ENCODE measurements at places on chromosomes 3 and 15.

- peaks cover 3% of the 10 kb centered on the region for H3K27me3 ChIP-seq
- H3K4me3 ChIP-seq = no peak overlapping the region
- DNase-seq = no peak
- H3K27ac ChIP-seq = no peak overlapping the region
- no peaks in the 10 kb centered on the region for H3K4me1 ChIP-seq
These were observed 635.5 kb downstream of the TBL1XR1 start for GRCh38 chr3:176561826-176562225.

DNA sequence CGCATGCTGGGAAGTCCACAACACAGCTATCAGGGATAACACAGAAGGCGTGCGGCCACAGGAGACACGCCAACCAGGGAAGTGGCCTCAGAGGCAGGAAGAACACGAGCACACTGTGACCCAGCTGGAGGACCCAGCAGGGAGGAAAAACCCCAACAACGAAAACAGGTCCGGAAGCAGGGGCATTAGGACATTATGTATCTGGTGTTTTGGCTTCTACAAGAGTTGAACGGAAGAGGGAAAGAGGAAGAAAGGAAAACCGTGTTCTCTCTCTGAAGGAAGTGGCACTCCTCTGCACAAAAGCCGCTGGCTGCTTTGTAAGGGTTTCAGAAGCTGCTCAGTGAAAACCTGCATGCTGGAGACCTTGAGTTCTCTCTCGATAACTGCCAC, 61.8 kb downstream of the HACD2 start:
- H3K36me3 ChIP-seq = peaks cover 12% of the 10 kb centered on the region
- H3K4me3 ChIP-seq = no peak overlapping the region
- DNase-seq = no peak
- peak overlapping the region; percentile 70 for H3K27ac ChIP-seq
- H3K4me1 ChIP-seq = peaks cover 23% of the 10 kb centered on the region

DNA sequence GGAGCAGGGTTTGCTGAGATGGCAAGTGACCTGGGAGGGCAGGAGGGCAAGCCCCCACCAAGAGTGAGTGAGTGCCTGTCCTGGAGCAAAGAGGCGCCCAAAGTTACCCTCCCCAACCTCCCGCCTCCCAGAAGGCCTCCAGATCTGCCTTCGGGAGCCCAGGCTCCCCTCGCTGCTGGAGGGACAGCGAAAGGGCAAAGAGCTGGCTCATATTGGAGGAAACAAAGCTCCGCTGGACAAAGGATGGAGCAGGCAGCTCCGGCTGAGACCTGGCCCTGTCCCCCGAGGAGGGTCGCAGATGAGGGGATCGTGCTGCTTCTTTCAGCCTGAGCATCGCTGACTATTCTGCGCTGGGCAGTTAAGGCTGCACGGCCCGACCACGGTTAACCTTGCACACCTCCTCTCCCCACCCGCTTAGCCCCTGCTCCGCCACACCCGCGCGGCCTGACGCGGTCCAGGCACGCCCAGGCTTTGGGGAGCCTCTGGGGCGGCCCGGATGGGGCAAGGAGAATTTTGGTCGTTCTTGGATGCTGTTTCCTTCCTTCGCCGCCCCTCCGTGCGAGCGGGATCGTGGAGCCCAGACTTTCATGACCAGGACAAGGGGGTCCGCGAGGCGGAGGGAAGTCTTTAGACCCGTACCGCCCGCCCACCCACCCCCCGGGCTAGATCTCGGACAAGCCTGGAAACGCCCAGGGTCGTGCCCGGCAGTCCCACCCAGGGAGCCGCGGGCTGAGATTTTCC, 651 bp downstream of the PLCD1 start:
- peaks cover 79% of the 10 kb centered on the region for H3K27me3 ChIP-seq
- H3K4me3 ChIP-seq = peak overlapping the region; percentile 85
- H3K36me3 ChIP-seq = no peaks in the 10 kb centered on the region
- H3K27ac ChIP-seq = no peak overlapping the region

- H3K27me3 ChIP-seq = peaks cover 4% of the 10 kb centered on the region
- no peak overlapping the region for H3K27ac ChIP-seq
- peaks cover 5% of the 10 kb centered on the region for H3K36me3 ChIP-seq
- H3K4me1 ChIP-seq = peaks cover 39% of the 10 kb centered on the region
- no peak overlapping the region for H3K4me3 ChIP-seq
- DNase-seq = no peak
These were observed 266.7 kb upstream of the C2CD4B start for GRCh38 chr15:62431817-62432216.

DNA sequence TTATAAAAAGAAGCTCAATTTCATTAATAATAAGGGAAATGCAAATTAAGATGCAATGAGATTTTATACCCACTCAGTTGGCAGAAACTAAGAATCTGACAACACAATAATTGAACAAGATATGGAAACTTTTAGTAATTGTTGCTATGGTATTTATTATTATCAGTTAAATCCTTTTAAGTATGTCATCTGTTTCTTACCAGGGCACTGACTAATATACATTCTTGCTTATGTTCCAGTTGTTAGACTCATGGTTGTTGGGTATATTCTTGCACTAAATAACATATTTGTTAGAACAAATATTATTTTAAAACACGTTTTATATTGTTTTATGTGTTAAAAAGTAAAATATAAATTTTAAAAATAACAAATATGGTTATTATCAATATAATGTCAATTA, 690.3 kb downstream of the MECOM start:
- no peak overlapping the region for H3K4me3 ChIP-seq
- no peak overlapping the region for H3K27ac ChIP-seq
- peaks cover 14% of the 10 kb centered on the region for H3K4me1 ChIP-seq
- H3K27me3 ChIP-seq = peaks cover 3% of the 10 kb centered on the region

DNA sequence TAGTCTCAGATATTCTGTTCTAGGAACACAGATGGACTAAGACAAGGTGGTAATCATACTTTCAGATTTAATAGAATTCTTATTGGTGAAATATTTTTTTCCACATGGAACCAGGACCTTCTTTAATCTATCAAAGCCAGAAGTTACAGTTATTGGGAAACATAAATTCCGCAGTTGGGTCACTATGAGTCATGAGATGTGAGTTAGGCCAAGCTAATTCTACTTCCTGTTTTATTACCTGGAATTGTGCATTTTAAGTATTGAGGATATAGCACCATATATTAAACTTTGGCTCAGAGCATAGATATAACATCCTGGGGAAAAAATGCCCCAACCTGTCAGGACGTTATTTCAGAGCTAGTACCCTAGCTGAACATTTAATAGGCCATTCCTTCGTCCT, 96.4 kb upstream of the P3H2 start:
- peaks cover 11% of the 10 kb centered on the region for H3K36me3 ChIP-seq
- H3K27me3 ChIP-seq = no peaks in the 10 kb centered on the region
- no peak overlapping the region for H3K27ac ChIP-seq
- H3K4me3 ChIP-seq = no peak overlapping the region
- DNase-seq = no peak

GRCh38 chr3:100454677-100455076, 37.7 kb upstream of the TMEM45A start:
- DNase-seq = no peak
- peaks cover 5% of the 10 kb centered on the region for H3K4me1 ChIP-seq
- no peak overlapping the region for H3K4me3 ChIP-seq
- H3K27me3 ChIP-seq = no peaks in the 10 kb centered on the region
- peaks cover 45% of the 10 kb centered on the region for H3K36me3 ChIP-seq

GRCh38 chr3:129632056-129632455, 25.6 kb upstream of the PLXND1 start:
- H3K27ac ChIP-seq = no peak overlapping the region
- H3K4me3 ChIP-seq = no peak overlapping the region
- H3K27me3 ChIP-seq = peaks cover 5% of the 10 kb centered on the region
- no peak for DNase-seq

- no peaks in the 10 kb centered on the region for H3K36me3 ChIP-seq
- H3K27ac ChIP-seq = no peak overlapping the region
- DNase-seq = no peak
- H3K4me3 ChIP-seq = no peak overlapping the region
- H3K27me3 ChIP-seq = peaks cover 7% of the 10 kb centered on the region
These were observed 250.3 kb downstream of the EDEM1 start for GRCh38 chr3:5437783-5438323.

- H3K4me1 ChIP-seq = peaks cover 5% of the 10 kb centered on the region
- H3K27ac ChIP-seq = peak overlapping the region; percentile 42
- H3K4me3 ChIP-seq = no peak overlapping the region
- no peak for DNase-seq
These were observed 52.9 kb downstream of the WDR76 start for GRCh38 chr15:43879386-43880355.

- H3K27me3 ChIP-seq = no peaks in the 10 kb centered on the region
- no peak for DNase-seq
- no peak overlapping the region for H3K4me3 ChIP-seq
- peaks cover 35% of the 10 kb centered on the region for H3K36me3 ChIP-seq
These were observed 31.3 kb downstream of the TRAK1 start for GRCh38 chr3:42122261-42123011.

DNA sequence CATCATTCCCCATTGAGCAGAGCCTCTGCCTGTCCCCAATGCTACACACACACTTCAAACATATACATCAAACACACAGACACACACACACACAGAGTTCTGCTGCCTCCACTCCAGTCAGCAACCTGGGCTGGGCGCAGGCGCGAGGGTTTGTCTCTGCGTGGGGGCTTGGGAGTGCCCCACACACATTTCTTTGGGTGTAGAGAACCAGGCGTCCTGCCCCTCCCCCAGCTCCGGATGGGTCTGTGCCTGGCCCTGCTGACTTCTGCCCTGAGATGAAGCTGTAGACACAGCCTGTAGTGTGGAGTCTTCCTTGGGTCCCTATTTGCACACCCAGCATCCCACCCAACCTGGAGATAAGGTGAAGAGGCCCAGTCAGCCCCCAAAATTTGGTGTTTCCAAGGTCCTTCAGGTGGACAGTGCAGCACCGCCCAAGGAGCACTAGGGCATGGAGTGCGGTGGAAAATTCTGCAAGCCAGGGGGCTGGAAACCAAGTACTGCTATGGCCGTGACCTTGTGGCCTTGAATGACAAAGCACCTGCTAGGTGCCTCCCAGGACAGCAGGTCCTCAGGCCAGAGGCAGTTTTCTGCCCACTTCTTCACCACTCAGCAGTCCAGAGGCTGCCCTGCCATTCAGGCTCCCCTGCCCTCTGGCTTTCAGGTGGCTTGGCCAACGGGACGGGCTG, 26.8 kb downstream of the FBXW12 start:
- peaks cover 9% of the 10 kb centered on the region for H3K27me3 ChIP-seq
- no peak overlapping the region for H3K4me3 ChIP-seq
- peaks cover 10% of the 10 kb centered on the region for H3K36me3 ChIP-seq
- H3K4me1 ChIP-seq = peaks cover 4% of the 10 kb centered on the region
- DNase-seq = no peak
- no peak overlapping the region for H3K27ac ChIP-seq

DNA sequence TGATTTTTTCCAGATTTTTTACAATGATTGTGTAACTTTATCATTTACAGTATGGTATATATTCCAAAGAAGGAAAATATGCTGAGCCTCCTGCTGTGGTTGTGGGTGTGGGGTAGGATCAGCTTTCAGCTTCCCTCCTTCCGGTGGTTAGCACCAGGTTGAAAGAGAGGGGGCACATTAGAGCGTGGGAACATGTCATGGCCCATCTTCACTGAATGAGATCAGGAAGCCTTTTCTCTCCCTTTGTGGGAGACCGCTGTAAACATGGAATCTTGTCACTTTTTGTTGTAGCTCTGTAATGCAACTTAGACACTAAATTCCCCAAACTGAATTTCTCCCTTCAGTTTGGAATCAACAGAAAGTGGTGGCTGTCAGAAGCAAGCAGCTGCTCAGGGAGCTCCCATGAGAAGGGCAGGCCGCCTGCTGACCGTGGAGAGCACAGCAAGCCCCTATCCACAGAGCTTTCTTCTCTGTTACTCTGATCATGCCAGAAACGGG, 86.7 kb upstream of the LIMD1 start:
- no peak overlapping the region for H3K27ac ChIP-seq
- H3K4me3 ChIP-seq = no peak overlapping the region

DNA sequence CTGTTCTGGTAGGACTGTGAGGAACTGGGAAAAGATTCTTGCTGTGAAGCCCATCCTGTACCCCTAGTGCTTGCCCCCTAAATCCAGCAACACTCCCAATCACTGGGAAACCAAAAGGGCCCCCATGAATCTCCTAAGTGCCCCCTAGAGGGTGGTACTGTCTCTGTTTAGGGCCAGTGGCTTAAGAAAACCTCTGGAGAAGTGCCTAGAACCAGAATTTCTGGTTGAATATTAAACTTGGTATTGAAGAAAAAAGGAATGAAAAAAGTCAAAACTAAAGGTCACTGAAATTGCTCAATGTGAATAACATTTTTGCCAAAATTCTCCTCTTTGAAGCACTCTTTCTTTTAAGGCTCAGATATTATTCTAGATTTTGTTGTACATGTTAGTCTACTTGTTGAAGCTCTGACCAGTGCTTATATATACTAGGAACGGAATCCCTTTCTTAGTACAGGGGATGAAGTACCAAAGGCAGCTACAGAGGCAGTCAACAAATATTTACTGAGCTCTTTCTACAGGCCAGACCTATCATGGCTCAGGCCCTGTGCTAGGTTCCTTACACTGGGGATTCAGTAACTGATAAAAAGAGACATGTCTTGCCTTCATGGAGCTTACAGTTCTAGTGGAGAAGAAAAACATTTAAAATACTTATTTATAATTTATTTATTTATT, 138.8 kb downstream of the MYLK start:
- H3K4me3 ChIP-seq = no peak overlapping the region
- no peaks in the 10 kb centered on the region for H3K36me3 ChIP-seq
- peaks cover 7% of the 10 kb centered on the region for H3K27me3 ChIP-seq
- no peak for DNase-seq
- H3K27ac ChIP-seq = no peak overlapping the region
- H3K4me1 ChIP-seq = no peaks in the 10 kb centered on the region

DNA sequence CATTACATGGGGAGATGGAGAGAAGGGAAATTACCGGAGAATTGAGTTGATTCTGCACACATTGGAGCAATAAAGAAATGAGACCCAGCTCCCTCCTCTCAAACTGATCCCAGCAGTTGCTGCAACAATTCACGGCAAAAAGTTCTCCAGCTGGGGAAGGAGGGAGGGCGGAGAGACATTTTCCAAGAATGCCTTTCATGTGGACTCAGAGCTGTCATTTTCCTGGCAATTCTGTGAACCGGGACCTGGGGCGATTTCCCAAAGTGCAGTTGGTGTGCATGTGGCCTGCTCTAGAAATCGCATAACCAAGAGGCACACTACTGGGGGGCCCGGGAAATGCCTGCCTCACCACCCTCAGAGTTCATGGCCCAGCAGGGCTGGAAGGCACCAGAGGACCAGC, 48.7 kb upstream of the IREB2 start:
- no peaks in the 10 kb centered on the region for H3K36me3 ChIP-seq
- DNase-seq = no peak
- H3K27ac ChIP-seq = no peak overlapping the region
- peaks cover 46% of the 10 kb centered on the region for H3K27me3 ChIP-seq
- H3K4me1 ChIP-seq = peaks cover 14% of the 10 kb centered on the region

DNA sequence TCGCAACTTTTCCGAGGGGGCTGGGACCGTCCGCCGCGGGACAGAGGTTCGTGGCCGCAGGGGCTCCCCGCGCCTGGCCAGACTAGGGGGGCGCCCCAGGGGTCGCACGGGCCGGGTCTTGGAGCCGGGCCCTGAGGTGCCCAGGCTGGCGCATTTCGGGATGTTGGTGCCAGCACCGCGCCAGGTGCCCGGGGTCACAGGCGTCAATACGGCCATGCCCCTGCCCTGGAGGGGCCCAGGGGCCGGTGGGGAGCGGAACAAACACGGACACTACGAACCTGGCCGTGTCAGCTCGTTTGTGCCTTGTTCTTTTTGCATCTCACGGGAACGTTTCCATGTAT, 366 bp downstream of the TM6SF1 start:
- no peak overlapping the region for H3K27ac ChIP-seq
- DNase-seq = no peak
- H3K4me3 ChIP-seq = peak overlapping the region; percentile 64
- H3K36me3 ChIP-seq = no peaks in the 10 kb centered on the region

GRCh38 chr3:4336850-4337546, 33.8 kb downstream of the SETMAR start:
- H3K36me3 ChIP-seq = peaks cover 24% of the 10 kb centered on the region
- H3K27me3 ChIP-seq = no peaks in the 10 kb centered on the region
- peak overlapping the region; percentile 39 for H3K27ac ChIP-seq
- no peak overlapping the region for H3K4me3 ChIP-seq
- H3K4me1 ChIP-seq = peaks cover 36% of the 10 kb centered on the region
- no peak for DNase-seq
